Left renal cortex interstitium (tissue), 4 donors: ENCODE measurements at places on chromosomes 5 and 9. TPM values are rescaled to one million over a fixed set of nuclear protein-coding genes. Genes with fewer than 3 reads are reported as not detected.

ENTREP1 gene
- 4.0 TPM for polyA plus RNA-seq

GGTA1 gene
- polyA plus RNA-seq: 6.2 TPM

TMEM171 gene
- 5.3 TPM for polyA plus RNA-seq

FYB1 gene
- polyA plus RNA-seq: 3.1 TPM

SLC24A2 gene
- 0.08 TPM for polyA plus RNA-seq

NEURL1B gene
- 13.6 TPM for polyA plus RNA-seq

TEX48 gene
- polyA plus RNA-seq: not detected

SKP2 gene
- polyA plus RNA-seq: 44.4 TPM

RFK gene
- polyA plus RNA-seq: 27.3 TPM

CSF2 gene
- not detected for polyA plus RNA-seq

PPIC gene
- 34.6 TPM for polyA plus RNA-seq

ENTPD8 gene
- 0.35 TPM for polyA plus RNA-seq

PCDHA11 gene
- polyA plus RNA-seq: 0.54 TPM

FAM153A gene
- 1.5 TPM for polyA plus RNA-seq

IRF1 gene
- 18.7 TPM for polyA plus RNA-seq

NUTM2G gene
- 1.6 TPM for polyA plus RNA-seq

PCSK1 gene
- 0.18 TPM for polyA plus RNA-seq

LMX1B gene
- 19.3 TPM for polyA plus RNA-seq
